ENCODE measurements at places on chromosomes 4 and X.

DNA sequence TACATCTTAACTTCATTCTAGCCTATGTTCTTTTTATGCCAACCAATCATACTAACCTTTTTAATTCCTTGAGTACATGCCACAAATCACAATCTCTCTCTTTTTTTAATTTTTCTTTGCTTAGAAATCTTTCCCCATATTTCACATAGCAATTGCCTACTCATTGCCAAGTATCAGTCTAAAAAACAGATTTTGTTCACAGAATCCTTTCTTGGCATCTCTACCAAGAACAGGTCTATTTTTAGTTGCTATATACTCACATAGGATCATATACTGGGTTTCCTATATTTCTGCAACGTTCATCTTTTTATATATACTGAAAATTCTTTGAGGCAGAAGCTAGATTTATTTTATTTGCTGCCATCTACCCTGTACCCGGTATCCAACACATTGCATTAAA lies 292.1 kb downstream of the GASK1B start:
- DNase-seq: no peak

- no peak for DNase-seq
Measured at GRCh38 chr4:145075742-145076468, 22.1 kb downstream of the ANAPC10 start.

- no peak for DNase-seq
Measured at GRCh38 chr4:44071959-44072955, 376.4 kb downstream of the KCTD8 start.

GRCh38 chr4:15317246-15317645 lies 110.6 kb upstream of the C1QTNF7 start:
- no peak for DNase-seq

DNA sequence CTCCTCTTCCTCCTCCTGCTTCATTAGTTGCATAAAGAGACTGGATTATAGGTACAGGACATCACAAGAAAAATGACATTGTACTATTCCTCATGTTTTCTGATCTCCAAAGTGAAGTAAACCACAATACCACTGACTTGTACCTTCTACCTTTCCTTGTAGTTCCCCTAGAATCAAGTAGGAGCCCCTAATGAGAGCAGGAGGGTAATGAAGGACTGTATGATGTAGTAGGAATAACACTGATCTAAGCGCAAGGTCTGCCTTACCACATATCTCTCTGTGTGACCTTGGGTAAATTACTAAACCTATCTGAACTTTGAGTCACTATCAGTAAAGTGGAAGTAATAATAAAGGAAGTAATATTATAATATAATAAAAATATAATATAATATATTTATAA lies 3.6 kb downstream of the VSIG4 start:
- no peak for DNase-seq

DNA sequence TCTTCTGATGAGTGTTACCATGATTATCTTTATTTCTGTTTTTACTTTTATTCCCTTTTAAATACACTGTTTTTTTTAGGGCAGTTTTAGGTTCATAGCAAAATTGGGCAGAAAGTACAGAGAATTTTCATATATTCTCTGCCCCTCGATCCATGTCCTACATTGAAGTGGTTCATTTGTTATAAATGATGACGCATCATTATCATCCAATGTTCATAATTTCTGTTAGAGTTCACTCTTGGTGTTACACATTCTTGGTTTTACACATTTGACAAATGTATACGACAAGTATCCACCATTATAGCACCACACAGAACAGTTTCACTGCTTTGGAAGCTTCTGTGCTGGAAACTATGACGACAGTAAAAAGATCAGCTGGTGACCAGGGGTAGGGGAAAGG lies 578.1 kb upstream of the AADAT start:
- no peak for DNase-seq

DNA sequence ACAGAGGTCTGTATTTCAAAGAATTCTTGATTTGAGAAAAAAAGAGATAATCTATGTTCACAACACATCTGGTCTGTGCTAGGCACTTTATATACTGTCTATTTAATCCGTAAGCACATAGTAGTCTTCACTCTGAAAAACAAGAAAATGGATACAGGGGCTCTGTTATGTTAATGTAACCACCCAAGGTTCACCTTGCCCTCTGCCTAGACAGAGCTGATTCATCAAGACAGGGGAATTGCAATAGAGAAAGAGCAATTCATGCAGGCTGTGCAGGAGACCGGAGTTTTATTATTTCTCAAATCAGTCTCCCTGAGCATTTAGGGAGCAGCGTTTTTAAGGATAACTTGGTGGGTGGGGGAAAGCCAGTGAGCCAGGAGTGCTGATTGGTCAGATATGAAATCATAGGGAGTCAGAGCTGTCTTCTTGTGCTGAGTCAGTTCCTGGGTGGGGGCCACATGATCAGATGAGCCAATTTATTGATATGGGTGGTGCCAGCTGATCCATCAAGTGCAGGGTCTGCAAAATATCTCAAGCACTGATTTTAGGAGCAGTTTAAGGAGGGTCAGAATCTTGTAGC lies 92.9 kb upstream of the TNIP3 start:
- DNase-seq: no peak

GRCh38 chr4:127656047-127656680 lies 23.4 kb downstream of the INTU start:
- DNase-seq: no peak

DNA sequence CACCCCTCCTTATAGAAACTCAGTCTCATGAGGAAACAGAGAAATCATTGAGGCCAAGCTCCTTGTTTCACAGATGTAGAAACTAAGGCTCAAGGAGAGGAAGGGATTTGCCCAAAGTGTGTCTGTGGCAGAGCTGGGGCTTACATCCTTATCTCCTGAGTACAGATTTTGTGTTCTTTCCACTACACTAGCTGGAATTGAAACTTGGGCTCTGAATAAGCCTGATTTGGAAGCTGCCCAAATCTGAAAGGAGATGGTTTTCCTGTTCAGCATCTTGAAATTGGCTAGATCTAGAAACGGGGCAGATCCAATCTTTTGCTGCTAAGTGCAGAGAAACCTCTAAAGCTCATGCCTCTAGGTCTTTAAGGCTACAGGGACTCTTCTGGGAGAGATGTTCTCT lies 24.3 kb downstream of the AWAT2 start:
- no peak for DNase-seq

- no peak for DNase-seq
Measured at GRCh38 chr4:26821677-26822503, 38.8 kb upstream of the STIM2 start.

- no peak for DNase-seq
Measured at GRCh38 chrX:54386314-54386713, 28.5 kb upstream of the WNK3 start.

DNA sequence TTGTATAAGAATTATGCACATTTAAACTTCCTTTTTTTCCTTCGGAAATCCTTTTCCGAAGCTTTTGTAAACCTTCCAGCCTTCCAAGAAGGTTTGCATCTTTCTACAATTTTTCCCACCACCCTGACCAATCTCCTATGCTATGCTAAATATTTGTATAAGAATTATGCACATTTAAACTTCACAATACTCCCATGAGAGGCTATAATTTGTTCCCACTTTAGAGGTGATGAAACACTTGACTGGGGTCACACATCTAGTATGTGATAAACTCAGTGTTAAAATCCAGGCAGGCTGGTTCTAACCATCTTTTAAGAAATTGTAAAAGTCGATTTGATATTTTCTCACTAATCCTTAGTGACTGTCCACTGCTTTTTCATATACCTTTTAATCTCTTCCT lies 22.1 kb downstream of the NUDT6 start:
- DNase-seq: no peak

DNA sequence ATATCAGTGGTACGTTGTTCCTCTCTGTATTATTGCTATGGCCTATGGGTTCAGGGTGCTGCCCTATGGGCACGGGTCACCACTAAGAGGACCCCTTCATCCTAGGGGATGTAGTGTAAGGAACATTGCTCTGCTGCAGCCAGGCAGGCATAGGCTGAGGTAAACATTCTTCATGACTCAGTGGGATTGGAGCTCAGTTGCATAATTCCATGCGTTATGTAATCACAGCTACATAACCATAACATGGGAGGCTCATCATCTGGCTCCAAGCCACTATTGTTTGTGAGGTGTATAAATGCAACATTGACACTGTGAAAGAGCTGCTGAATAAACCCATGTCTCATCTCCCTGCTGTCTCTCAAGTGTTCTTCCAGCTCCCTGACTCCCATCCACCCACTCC lies 375.2 kb downstream of the MAGEE1 start:
- DNase-seq: no peak

DNA sequence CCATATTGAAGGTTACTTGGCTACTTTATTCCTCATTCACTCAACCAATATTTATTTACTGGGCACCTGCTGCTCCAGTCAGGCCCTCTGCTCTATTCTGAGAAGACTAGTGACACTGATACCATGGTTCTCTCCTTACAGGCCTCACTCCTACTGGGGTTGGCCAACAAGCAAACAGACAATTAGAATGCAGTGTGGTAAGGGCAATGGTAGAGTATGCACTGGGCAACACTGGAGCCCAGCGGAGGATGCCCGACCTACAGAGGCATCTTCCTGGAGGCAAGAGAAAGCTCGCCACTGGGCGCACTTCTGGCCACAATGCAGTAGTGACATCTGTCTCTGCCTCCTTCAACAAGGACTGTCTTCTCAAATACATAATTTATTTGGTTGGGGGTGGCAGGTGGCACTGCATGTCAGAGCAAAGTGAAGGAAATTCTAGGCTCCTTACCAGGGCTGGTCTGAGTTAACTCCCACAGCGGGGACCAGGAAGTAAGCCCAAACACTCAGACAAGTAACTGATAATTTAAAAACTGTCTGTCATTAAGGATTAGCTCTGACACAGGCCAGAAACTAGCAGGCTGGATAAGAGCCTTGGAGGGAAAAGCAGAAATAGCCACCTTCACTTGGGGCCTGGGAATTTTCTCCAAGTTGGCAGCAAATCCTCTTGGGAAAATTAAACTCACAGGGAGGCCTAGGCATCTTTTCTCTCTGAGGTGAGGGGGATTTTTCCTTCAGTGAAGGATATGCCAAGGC lies 150.7 kb upstream of the EOLA2 start:
- no peak for DNase-seq

DNA sequence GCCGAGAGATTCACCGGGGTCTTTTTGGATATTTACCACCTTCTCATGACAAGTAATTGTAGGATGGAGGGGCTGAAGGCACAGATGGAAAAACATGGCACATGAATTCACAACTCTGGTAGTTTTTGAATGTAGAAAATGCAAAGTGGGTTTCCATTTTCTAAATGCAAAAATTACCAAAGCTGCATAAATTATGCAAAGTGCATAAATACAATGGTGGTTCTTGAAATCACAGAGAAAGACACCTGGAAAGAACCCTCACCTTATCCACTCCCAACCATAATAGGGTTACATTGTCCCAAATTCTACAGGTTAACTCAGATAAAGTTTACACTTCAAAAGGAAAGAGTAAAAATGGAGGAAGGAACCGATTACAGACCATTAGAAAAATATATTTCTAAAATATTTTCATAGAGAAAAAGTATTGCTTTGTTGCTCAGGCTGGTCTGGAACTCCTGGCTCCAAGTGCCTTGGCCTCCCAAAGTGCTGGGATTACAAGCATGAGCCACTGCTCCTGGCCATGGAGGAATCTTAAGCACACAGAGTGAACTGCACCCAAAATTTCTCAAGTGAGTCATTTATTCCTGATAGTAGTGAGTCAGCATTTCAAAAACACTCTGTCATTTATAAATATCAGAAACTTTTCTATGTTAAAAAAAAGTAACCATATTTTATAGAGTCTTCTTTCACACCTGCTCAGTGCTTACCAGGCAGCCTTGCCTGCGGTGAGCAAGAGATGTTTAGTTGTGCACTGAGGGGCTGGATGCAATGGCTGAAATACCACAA lies 101.4 kb downstream of the FIP1L1 start:
- DNase-seq: no peak

DNA sequence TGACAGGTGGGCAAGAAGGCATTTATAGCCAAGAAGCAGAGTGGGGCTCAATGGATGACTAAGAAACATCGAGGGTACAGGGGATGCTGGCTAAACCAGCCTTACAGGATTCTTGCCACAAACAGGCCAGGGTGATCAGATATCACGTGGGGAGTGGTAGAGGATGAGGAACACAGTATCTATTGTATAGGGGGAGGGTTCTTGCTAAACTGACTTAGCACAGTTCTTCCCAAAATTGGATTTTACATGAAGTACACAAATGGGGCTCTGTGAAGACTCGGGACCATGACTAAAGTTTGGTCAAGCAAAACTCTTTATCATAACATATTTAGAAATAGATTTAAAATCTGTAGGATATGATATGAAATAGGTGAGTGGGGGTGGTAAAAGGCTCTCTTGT lies 144.0 kb upstream of the ATOH1 start:
- DNase-seq: no peak

- DNase-seq: no peak
Measured at GRCh38 chr4:187929024-187929423, 66.5 kb upstream of the ZFP42 start.

- no peak for DNase-seq
Measured at GRCh38 chr4:148780426-148781005, 338.3 kb upstream of the NR3C2 start.

DNA sequence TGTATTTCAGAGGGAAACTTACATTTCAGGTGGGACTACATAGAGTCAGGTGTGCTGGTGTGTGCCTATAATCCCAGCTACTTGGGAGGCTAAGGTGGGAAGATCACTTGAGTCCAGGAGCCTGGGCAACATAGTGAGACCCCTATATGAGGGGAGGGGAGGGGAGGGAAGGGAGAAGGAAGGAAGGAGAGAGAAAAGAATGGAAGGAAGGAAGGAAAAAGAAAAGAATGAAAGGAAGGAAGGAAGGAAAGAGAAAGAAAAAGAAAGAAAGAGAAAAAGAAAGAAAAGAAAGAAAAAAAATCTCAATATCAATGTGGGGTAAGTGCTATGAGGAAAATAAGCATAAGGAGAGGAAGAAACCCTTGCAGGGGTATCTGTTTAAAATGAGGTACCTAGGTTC lies 43.6 kb upstream of the RAB33B start:
- DNase-seq: no peak
